Brain microvascular endothelial cell (primary cell): ENCODE measurements at places on chromosomes 3 and 15.

- DNase-seq: no peak
These were observed 413.4 kb downstream of the MAGI1 start for GRCh38 chr3:65625305-65625704.

- DNase-seq: peak; percentile 32
These were observed 1.6 kb upstream of the PPM1L start for GRCh38 chr3:160754371-160754854.

DNA sequence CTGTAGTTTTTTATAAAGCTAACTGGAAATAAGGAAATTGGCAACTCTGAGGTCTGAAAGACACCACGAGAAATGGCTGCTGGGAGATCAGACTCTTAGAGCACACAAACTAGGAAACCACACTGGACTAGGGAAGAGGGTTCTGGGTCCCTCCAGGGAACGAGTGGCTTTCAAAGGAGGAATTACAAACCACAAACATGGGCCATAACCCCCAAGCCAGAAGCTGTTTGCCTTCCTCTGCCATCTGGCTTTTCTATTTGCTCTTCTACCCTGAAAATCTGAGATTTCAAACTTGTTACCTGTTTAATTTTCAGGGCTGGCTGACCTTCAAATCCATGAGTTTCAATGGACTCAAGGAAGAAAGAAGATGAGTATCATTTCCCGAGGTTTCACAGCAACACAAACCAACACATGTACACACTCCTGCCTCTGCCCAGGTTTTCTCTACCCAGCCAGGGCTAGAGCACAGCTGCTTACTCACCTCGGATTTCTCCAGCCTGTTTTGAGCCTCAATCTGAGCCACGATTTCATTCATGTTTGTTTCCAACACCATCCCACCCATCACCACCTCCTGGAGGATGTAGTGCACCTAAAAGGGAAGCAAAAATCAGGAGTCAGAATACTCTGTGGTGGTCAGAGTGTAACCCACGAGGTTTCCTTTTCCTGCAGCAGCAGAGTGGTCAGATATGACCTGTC, 22.6 kb upstream of the ANPEP start:
- DNase-seq: peak; percentile 51

- DNase-seq: no peak
These were observed 792 bp downstream of the TPRA1 start for GRCh38 chr3:127589600-127590281.

GRCh38 chr15:32096213-32096612, 65.9 kb downstream of the CHRNA7 start:
- no peak for DNase-seq

DNA sequence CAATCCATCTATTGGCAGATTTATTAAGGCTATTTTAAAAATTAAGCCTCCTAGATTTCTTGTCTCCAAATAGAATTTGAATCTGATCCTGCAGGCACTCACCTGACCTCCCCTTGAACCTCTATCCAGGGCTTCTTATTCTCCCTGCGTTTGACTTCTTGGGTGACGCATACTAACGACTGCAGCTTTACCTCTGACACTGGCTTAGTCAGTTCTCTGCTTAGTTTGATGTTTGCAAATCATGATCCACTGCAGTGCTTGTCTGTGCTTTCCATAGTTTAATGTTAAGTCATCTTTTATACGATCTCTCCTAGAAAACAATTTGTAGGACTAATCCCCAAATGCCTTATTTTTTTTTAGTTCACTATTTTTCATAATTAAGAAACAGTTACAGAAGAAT, 233.1 kb downstream of the ROBO1 start:
- DNase-seq: peak; percentile 46

- no peak for DNase-seq
These were observed 60.9 kb downstream of the UMPS start for GRCh38 chr3:124791142-124791541.
